ENCODE measurements at places on chromosomes 13 and 19.

DNA sequence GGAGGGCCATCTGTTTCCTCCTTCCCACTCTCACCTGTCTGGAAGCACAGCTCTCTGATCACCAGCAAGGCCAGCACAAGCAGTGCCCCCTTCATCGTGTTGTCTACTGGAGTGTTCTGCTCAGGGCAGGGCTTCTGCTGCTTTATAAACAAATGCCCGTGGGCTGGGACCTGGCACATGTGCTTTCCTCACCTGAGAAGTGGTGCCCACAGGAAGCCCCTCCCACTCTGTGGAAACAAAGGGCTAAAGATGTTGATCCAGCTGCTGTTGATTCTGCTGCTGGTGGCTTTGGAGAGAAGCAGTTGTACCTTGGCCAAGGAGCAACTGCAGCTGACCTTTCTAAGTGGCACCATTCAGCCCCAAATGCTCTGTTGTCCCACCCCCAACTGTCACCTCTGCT, 26.4 kb upstream of the ZNF181 start:
- DNase-seq, result no peak

GRCh38 chr13:113805431-113806103, 46.5 kb downstream of the TMEM255B start:
- DNase-seq, result no peak

- DNase-seq, result peak; percentile 31
Observed at GRCh38 chr13:112059457-112060281, 7.3 kb upstream of the SOX1 start.

DNA sequence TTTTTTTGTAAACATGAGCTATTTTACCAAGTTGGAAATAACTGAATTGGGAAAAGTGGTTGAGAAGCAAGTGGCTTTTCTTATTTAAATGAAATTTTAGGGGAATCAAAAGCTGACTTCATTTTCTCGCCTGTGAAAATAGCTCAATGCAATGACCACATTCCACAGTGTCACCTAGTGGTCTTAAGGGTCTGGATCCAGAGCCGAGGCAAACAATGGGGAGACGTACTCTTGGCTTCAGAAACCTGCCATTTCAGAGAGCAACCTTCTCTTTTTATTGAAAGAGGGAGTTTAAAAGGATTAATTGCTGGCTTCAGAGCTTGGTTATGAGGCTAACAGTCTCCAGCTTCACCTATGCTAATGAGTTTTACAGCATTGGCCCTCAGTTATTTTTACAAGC, 39.7 kb upstream of the RXFP2 start:
- no peak for DNase-seq

DNA sequence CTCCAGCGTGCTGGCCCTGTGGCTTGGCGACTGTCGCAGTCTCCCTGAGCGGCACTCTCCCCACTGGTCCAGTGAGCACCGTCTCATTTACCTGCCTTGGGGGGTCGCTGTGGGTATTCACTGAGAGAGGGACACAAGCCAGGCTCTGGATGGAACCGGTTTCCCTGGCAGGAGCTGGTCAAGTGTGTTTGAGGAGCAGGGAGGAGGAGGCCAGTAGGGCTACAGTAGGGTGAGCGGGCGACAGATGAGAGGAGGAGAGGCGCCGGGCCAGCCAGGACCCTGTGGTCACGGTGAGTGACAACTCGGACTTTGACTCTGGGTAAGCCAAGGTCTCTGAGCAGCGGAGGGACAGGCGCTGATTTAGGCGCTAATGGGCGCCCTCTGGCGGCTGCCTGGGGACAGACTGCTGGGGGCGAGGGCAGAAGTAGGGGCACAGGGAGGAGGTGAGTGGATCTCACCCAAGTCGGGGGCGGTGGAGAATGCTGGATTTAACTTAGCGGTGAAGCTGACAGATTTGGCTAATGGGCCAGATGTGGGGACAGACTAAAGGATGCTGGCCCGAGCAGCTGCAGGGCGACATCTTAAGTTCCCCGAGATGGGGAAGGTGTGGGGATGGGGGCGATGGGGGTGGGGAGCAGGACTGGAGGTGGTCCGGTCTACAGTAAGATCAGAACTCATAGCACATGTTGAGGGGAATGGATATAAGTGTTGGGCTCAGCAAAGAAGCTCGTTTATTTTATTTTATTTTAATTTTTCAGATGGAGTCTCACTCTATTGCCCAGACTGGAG, 4.7 kb upstream of the PRMT1 start:
- peak; percentile 63 for DNase-seq

- no peak for DNase-seq
Observed at GRCh38 chr13:32824675-32825074, 191.5 kb upstream of the KL start.

DNA sequence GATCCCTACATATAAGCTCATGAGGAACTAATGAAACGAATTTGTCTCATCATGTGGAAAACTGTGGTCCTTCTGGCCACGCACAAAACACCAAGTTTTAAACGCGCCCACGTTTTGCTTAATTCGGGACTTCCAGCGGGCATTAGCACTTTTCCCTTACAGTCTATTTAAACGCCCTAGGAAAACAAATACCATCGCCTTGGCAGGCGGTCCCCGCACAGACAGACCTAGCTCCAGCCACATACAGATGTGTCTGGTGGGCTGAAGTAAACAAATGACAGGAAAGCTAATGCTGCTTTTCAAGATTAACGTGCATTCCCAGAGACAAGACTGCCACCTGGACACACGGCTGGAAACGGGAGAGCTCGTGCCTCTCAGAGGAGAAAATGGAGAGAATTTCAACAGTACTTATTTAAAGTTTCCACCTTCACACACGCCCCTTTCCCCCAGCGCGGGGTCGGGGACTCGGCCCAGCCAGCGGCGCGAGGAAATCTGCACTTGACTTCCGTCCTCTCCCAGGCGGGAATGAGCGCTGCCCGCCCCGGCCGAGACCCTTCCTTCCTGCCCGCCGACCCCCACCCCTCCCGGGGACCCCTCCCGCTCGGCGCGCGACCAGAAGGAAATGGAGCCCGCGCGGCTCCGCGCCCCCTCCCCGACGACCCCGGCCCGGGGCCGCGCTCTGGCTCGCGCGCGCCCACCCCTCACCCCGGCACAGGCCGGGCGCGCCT, 931 bp downstream of the USP12 start:
- no peak for DNase-seq

GRCh38 chr19:18424122-18424889, 5.1 kb downstream of the SSBP4 start:
- DNase-seq, result no peak

- DNase-seq, result no peak
Observed at GRCh38 chr13:74710006-74710405, 575.8 kb upstream of the KLF12 start.

DNA sequence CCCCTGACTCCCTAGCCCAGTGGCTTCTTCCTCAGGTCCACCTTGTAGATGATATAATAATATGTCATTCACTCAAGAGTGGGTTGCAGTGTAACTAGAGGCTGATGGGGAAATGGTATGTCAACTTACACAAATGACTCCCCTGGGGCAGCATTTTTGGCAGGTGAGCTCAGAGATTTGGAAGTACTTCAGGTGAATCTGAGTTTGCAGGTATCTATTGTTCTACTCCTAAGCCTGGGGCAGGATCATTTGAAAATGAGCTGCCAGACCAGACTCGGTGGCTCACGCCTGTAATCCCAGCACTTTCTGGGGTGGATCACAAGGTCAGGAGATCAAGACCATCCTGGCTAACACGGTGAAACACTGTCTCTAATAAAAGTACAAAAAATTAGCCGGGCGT, 11.6 kb upstream of the CNMD start:
- DNase-seq, result no peak

DNA sequence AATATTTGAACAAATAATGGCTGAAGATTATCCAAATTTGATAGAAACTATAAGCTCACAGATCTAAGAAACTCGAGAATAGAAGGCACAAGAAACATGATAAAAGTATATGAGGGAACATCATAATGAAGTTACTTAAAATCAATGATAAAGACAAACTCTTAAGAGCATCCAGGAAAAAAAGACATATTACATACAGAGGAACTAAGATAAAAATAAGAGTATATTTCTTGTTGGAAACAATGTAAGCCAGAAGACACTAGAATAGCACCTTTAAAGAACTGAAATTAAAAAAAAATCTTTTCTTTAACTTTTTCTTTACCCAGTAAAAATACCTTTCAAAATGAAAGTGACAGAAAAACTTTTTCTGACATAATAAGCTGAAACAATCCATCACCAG, 356.4 kb downstream of the DNAJC15 start:
- DNase-seq, result no peak

- no peak for DNase-seq
Observed at GRCh38 chr19:55700813-55701212, 25.8 kb downstream of the EPN1 start.

GRCh38 chr19:56732976-56733375, 61.4 kb upstream of the ZNF835 start:
- DNase-seq, result no peak

DNA sequence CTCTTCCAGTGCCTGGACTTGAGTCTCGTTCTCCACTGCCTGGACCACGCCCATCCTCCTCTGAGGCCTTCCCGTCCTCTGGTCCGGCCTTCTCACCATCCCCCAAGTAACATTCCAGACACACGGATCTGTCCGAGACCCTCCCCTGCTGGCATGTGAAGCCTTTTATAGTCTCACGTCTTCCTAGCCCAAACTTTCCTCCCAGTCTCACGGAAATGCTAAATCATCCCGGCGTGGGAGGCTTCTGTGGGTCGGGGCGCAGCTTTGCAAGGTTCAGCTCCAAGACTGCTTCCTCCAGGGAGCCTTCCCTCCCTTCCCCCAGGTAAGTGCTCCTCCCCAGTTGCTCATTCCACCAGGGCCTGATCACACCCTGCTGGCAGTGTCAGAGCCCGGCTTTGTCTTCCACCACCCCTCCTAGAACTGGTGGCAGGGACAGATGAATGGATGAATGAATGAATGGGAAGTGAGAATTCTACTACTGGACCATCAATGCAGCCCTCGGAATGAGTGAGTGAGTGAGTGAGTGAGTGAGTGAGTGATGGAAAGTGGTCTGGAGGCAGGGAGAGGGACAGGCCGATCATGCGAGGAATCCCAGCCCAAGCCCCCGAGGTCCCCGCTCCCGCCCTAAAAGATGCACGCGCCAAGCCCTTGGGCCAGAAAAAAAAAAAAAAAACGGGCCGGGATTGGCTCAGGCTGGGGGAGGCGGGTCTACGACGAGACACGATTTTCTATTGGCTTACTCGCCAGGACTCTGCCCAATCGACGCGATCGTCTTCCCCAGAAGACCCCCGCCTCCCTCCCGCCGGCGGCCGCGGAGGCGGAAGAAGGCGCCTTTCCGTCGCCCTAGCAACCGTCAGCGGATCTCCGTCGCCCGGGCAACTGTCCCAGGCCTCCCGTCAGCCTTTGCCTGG, 9.3 kb downstream of the EPHX3 start:
- DNase-seq, result peak; percentile 93

DNA sequence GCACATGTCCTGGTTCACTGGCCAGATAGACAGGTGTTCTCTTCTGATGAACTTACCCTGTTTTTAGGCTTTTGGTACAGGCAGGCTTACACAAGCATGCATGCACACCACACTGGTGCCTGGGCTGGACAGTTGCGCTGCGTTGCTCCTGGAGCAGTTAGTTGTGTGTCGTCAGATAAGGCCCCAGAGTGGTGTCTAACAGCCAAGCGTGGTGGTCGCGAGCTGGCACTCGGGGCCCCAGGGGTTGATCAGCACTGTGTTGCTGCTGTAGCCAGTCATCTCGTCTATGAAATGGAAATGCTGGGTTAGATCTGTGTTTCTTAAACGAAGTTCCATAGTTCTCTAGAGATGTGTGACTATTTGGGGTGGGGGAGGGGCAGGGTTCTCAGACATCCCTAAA, 24.6 kb upstream of the TEX29 start:
- no peak for DNase-seq

DNA sequence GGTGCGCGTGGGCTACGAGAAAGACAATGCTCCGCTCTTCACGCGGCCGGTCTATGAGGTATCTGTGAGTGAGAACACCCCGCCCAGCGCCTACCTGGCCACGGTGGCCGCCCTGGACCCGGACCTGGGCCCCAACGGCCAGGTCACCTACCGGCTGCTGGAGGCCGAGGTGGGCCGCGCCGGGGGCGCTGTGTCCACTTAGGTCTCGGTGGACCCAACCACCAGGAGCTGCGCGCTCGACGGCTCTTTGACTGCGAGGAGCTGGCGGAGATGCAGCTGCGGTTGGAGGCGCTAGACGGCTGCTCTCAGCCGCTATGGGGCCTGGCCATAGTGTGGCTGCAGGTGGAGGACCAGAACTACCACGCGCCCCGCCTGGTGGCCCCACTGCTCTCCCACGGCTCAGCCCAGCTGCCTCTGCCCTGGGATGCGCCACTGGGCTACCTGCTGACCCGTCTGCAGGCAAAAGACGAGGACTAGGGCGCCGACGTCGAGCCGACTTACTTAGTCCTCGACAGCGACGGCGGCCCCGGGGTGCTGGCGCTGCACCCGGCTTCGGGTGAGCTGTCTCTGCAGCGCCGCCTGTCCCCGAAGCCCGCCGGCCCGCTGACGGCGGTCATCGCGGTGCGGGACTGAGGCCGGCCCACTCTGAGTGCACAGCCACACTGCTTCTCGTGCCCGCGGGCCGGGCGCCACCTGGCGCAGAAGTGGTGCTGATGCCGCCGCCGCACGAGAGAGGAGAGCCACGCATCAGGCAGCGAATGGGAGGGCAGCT, 173.0 kb downstream of the OLFM4 start:
- DNase-seq, result no peak

All from DMS153 (cell line).